Caki2 (cell line): ENCODE measurements at places on chromosomes 2 and 18. TPM values are rescaled to one million over a fixed set of nuclear protein-coding genes. Genes with fewer than 3 reads are reported as not detected.

The CRYGC gene
- not detected in 2 replicates for total RNA-seq

The TXNDC2 gene
- total RNA-seq, result 0.23 TPM in 1 of 2 replicates, not detected in the other

The AKAIN1 gene
- not detected in 2 replicates for total RNA-seq

The CYTIP gene
- total RNA-seq, result 0.07 TPM in 1 of 2 replicates, not detected in the other

The SPATA3 gene
- not detected in 2 replicates for total RNA-seq

The LRRC30 gene
- not detected in 2 replicates for total RNA-seq

The CIB4 gene
- total RNA-seq, result not detected in 2 replicates

The UGT1A3 gene
- 0.78 TPM in 1 of 2 replicates, not detected in the other for total RNA-seq

The TBR1 gene
- total RNA-seq, result not detected in 2 replicates

The RAX gene
- not detected in 2 replicates for total RNA-seq

The SESTD1 gene
- total RNA-seq, result 8.6 and 24.7 TPM in 2 replicates

The SFT2D3 gene
- total RNA-seq, result 3.4 and 6.6 TPM in 2 replicates

The GPATCH11 gene
- 2.1 and 3.9 TPM in 2 replicates for total RNA-seq

The LRRTM1 gene
- not detected in 2 replicates for total RNA-seq
